ENCODE measurements at places on chromosomes 1 and 21.

GRCh38 chr1:109627692-109628399 is 8.2 kb downstream of the AMPD2 start:
- no peak for DNase-seq

DNA sequence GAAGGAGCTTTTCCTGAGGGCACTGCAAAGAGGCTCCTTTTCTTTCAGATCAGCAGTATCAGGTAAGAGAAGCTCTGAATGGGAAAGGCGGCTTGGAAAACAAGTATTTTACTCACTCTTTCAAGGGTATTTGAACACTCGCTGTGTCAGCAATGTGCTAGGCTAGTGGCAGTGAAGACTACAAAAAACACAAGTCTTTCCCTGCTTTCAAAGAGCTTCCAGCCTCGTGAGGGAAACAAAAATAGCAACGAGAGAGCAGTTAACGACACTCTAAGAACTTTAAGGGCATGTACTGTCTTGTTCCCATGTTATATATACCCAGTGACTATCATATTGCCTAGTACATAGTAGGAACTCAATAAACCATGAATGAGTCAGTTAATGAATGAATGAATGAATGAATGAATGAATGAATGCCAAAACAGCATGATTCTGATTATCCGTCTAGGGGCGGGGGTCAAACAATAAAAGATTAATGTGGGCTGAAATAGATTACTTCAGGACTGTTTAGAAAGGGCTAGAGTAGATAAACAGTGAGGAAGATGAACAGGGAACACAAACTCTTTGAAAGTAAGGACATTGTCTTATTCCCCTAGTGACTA is 14.2 kb upstream of the MCOLN3 start:
- no peak for DNase-seq

DNA sequence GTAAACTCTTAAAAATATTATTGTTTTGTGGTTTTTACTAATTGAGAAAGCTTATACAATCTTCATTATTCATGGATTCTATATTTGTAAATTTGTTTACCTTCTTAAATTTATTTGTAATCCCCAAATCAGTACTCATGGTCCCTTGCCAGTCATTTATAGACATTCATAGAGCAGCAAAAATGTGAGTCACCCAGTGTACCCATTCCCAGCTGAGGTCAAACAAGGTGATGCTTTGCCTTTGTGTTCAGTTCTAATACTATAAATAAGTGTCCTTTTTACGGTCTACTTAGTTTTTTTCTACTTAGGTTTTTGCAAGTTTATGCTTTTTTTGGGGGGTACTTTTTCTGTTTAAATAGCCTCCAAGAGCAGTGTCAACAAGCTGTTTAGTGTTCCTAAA is 36.1 kb downstream of the SORT1 start:
- no peak for DNase-seq

DNA sequence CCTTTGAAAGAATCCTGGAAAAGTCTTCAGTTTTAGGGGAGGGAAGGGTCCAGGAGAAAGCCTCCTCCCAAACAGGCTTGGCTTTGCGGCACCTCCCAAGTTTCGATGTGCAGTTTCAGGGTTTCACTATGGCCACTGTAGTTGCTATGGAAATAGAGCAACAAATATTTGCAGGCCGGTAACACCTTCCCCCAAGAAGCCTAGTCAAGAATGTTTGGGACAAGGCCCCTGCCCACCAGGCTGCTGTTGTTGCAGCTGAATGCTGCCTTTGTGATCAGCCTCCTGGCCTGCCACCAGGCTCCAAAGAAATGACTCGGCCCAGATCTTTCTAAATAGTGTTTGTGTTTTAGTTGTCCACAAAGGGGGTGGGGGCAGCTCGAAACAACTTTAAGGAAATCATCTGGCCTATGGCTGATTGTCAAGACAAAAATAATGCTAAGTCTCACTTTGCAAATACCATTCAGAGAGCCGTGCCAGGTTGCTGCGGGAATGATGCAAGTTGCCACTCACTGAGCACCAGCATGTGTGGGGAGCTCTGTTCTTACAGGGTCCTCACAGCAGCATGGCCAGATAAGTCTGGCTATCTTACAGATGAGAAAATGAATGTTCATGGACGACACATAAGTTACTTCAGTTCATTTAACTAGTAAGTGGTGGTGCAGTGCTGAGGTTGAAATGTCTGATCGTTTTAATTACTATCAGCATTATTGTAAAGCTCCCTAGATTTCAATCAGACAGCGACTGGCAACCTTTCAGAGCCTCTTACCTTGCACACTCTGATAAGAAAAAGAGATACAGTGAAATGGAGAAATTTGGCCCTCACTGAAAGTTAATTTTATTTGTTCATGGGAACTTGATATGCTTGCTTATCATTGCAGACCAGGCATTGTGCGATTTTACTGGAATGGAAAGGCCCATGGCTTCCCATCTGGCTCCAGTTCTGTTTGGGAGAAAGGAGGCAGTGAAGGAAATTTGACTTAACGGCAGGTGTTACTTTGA is 91.2 kb upstream of the JUN start:
- DNase-seq, result no peak

- no peak for DNase-seq
These were observed 1423.1 kb downstream of the AMY1C start for GRCh38 chr1:105172788-105173187.

DNA sequence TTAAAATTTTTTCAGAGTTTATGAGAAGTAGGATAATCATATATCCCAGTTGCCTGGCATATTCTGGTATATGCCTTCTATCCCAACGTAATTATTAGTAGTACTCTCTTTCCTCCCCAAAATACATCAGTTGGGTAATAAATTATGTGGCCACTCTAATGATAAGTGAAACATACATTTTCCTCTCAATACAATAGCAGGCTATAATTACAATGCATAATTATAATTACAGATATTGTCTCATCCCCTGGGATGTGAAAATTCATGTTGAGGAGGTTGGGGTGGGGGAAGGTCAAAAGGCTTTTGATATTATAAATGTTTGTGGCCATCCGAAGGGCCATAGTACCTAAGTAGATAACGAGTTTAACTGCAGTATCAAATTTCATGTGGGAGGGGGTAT is 277.1 kb downstream of the ST6GALNAC3 start:
- DNase-seq, result no peak

DNA sequence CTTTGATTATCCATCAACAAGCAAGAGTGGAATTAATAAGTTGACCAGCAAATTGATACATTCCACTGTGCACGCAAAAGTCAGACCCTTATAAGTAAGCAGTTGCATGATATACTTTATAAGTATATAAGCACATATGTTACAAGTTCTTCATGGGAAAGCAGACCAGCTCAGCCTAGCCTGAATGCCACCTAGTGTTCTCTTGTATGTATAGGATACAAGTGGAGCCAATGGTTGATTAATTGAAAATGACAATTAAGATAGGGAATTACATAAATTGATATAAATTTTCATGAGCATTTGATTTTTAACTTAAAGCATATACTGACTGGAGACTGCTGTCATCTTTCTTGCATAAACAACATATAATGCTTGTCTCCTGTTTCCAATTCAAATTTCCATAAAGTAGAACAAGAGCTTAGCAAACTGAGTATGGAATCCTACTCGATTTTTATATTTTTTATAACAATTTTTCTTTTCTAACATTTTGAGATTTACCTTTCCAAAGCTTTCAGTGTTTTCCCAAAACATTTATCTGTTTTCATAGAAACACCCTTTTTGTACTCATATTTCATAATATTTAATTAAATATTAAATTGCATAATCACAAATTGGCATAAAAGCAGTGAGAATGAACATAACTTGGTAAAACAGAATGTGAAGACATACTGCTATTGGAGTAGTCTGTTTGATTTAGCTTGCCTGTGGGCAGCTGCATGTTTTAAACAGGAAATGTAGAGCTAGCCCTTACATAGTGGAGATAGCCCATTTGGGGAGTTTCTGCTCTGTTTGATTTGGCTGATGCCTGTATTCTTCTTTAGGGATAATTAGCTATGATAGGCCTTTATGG is 62.8 kb downstream of the MAGI3 start:
- no peak for DNase-seq

DNA sequence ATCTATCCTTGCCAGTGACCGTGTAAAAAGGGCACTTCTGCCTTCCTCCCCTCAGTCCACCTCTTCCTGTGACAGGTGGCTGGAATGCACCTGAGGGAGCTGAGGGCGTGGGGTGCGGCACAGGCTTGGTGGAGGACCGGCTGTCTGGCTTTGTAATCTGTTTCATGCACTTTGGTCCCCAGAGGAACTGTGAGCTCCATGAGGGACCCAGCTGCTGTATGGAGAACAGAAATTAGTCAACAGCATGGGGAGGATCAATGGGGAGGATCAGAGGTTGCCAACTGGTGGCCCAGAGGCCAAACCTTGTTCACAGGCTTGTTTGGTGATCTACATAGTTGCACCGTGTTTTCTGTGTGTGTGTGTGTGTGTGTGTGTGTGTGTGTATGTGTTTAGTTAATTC is 19.0 kb upstream of the LUZP1 start:
- no peak for DNase-seq

- no peak for DNase-seq
These were observed 21.7 kb downstream of the CRYAA start for GRCh38 chr21:43190544-43190943.

DNA sequence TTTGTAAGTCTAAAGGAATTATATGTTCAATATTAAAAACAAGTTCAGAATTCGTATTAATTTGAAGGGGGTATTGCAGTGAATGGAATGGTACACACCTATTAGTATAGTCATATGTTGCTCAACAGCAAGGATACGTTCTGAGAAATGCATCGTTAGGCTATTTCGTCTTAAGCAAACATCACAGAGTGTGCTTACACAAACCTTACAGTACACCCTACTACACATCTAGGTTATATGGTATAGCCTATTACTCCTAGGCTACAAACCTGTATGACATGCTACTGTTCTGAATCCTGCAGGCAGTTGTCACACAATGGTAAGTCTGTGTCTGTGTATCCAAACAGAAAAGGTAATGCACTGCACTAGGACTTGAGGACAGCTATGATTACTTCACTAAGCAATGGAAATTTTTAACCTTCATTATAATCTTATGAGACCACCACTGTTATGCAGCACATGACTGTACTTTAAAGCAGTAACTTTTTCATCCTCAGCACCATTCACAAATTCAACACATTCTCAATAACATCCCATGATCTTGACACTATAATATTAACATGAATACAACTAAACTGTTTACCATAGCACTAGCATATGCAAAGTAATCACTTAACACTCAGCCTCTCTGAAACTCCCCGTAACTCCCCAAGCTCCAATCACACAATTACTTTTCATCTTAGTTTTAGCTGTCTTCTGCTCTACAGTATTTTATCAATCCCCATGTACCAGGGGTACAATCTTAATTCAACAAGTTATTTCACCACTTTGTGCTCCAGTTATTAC is 14.4 kb upstream of the PSMG1 start:
- DNase-seq, result no peak

- DNase-seq, result no peak
These were observed 54.8 kb downstream of the VCAM1 start for GRCh38 chr1:100774370-100774769.

GRCh38 chr1:171254859-171255258 is 6.6 kb downstream of the FMO1 start:
- no peak for DNase-seq

Data from esophagus squamous epithelium (tissue), 5 donors.